ENCODE measurements at places on chromosomes 3 and 15. TPM values are rescaled to one million over a fixed set of nuclear protein-coding genes. Genes with fewer than 3 reads are reported as not detected.

GRCh38 chr15:81330366-81331090, 6.6 kb upstream of the STARD5 start:
- DNase-seq = peak; percentile 20

DNA sequence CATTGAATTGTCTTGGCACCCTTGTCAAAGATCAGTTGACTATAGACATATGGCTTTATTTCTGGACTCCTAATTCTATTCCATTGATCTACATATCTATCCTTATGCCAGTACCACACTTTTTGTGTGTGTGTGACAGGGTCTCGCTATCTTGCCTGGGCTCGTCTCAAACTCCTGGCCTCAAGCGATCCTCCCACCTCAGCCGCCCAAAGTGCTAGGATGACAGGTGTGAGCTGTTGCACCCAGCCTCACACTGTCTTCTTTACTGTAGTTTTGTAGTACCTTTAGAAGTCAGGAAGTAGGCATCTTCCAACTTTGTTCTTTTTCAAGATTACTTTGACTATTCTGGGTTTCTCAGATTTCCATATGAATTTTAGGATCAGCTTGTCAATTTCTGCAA, 24.3 kb downstream of the CDAN1 start:
- no peak for DNase-seq

GRCh38 chr3:66144568-66145407, 76.0 kb upstream of the SLC25A26 start:
- DNase-seq = peak; percentile 69

DNA sequence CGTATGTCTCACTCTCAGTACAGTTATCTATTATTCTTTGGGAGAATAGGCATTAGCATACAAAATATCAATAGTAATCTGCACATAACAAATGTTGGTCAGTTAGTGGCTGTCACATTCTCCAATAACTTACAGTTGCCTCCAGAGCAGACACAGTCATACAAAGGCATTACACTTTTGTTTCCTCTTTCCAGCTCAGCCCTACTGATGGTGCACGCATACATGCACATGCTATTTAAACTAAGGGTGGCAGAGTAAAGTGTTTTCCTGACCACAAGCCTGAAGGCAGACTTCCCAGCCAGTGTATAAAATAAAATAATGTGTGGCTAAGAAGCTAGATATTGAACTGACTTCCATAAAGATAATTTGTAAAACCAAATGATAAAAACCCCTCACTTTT, 47.6 kb downstream of the PHLDB2 start:
- DNase-seq = peak; percentile 83

GRCh38 chr3:60202052-60202726, 1049.1 kb downstream of the FHIT start:
- DNase-seq = no peak

DNA sequence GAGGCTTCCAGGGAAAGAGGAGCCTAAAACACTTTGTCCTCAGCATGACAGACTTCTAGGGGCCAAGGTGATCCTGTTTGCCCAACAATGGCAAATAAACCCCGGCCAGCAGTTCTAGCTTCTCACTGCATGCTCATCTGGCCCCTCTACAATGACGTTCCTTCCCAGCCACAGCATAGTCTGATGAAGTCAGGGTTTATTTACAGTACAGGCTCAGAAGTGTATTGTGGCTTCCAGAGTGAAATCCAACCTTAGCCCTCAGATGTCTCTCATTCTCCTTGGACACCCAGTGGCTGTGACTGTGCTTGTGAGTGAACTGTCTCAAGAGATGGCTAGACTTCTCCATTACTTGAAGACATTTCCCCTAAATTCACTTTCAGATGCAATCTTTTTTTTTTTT, 40.8 kb downstream of the BFSP2 start:
- no peak for DNase-seq

GRCh38 chr3:36714343-36715086, 49.8 kb downstream of the DCLK3 start:
- no peak for DNase-seq

CIB2 gene
- 3.1 TPM for total RNA-seq

CASR gene
- not detected for total RNA-seq

SMAD6 gene
- total RNA-seq = 8.9 TPM

TRIM42 gene
- not detected for total RNA-seq

FBXO40 gene
- not detected for total RNA-seq

ANKRD34C gene
- not detected for total RNA-seq

DNA sequence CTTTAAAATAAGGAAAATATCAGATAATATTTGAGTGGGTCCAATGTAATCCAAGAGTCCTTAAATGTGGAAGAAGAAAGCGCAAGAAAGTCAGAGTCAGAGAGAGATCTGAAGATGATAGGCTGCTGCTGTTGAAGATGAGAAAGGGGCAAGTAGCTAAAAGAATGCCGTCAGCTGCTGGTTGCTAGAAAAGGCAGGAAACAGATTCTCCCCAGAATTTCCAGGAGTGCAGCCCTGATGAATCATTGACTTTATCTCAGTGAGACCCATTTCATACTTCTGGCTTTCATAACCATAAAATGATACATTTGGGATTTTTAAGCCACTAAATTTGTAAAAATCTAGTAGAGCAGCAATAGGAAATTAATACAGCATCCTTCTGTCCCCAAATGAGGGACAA, 7.5 kb upstream of the CHMP2B start:
- no peak for DNase-seq

DNA sequence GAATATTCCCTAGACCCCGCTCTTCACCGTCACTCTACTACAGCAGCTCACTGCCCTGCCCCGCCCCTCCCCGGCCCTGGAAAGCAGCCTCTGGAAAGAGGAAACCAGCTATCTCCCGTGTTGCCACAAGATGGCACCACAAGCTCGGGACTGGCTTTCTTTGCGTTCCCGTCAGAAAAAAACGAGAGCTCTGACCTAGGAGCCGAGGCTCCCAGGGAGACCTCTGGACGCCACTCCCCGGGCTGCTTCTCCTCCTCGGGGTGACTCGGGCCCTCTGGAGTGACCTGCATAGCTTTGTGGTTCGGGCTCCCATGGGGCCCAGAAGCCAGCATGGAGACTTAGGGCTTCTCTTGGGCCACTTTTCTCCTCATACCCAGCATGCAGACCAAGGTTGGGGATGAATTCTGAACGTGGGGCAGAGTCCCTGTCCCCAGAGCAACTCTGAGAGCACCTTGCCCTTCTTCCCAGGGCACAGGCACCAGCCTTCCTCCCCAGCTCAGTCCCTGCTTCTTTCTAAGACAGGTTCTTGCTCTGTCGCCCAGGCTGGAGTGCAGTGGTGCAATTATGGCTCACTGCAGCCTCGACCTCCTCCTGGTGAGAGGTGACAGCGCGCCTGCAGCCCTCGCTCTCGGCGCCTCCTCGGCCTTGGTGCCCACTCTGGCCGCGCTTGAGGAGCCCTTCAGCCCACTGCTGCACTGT, 19.0 kb downstream of the STOML1 start:
- peak; percentile 59 for DNase-seq

DNA sequence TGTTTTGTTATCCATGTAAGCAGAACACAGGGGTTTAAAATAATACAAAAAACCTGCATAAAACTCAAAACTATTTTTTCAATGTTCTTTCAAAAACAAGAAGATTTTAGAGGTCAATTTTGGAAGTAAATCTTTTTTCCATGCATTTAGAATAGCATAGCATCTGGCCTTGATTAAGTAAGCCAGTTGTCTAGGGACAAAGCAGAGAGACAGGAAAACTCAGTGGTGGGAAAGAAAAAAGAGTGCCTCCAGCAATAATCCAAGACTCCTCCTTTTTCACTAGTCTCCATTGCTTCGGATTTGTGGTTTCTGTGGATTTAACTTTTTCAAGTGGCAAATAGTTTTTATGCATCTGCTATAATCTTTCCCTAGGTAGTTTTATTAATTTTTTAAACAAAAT, 88.9 kb downstream of the SUCNR1 start:
- DNase-seq = no peak

DNA sequence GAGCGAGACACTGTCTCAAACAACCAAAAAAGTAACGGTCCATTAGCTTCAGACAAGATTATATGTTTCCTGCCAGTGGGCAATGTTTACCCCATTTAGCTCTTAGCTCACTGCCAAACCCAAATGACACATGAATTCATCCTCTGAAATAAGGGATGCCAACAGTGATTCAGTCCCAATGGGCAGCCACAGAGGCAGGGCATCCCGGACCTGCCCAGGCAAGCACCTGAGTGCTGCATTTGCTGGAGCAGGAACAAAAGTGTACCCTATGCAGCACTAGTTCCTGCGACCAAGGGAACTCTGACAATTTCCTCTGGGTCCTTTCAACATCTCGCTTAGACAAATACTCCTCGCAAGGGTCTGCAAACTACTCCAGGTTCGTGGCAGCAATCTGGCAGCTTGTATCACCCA, 8.0 kb downstream of the IP6K2 start:
- DNase-seq = peak; percentile 48

GRCh38 chr15:79743032-79743431, 153.8 kb downstream of the MTHFS start:
- no peak for DNase-seq

OR5H14 gene
- not detected for total RNA-seq

GRCh38 chr15:36313736-36314280, 265.6 kb upstream of the CDIN1 start:
- no peak for DNase-seq

PLA2G4E gene
- total RNA-seq = not detected

GRCh38 chr15:41795996-41796856, 21.9 kb downstream of the MAPKBP1 start:
- peak; percentile 52 for DNase-seq

EIF3J gene
- total RNA-seq = 34.8 TPM

CFAP100 gene
- total RNA-seq = not detected

DNA sequence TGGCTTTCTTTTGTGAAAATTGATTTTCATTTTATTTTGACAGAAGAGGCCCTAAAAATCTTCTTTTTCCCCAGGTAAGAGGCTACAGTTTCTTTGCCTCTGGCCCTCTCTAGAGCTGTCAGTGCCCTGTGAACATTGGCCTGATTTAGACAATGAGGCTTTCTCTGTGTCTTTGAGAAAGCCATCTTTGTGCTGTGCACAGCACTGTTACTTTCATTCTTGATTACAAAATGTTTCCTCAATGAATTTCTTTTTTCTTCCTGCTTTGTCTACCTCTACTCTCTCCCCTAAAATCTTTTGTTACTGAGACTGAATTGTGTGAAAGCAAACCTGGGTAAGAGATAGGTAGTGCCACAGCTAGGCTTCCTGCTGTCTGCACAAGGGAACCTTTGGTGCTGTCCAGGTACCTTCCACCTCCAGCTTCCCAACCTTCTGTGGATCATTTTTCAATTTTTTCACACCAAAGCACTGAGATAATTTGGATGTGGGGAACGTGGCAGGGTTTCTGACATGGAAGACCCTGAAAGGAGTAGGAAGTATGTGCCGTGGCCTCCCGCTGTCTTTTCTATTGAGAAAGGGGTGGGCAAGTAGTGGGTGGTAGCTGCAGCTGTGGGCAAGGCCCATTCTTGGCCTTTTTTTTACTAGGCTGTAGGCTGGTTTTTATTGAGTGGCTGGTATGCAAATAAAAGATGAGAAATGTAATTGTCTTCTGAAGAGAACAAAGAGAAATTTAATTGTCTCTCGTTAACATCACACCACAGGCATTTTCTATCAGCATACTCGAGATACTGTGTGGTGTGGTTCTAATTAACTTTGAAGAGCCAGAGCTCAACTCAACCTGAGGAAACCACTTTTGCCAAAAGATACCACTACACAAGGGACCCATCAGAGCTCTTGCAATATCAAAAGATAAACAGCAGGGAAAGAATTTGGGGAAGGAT, 21.0 kb downstream of the RAB8B start:
- no peak for DNase-seq

DNA sequence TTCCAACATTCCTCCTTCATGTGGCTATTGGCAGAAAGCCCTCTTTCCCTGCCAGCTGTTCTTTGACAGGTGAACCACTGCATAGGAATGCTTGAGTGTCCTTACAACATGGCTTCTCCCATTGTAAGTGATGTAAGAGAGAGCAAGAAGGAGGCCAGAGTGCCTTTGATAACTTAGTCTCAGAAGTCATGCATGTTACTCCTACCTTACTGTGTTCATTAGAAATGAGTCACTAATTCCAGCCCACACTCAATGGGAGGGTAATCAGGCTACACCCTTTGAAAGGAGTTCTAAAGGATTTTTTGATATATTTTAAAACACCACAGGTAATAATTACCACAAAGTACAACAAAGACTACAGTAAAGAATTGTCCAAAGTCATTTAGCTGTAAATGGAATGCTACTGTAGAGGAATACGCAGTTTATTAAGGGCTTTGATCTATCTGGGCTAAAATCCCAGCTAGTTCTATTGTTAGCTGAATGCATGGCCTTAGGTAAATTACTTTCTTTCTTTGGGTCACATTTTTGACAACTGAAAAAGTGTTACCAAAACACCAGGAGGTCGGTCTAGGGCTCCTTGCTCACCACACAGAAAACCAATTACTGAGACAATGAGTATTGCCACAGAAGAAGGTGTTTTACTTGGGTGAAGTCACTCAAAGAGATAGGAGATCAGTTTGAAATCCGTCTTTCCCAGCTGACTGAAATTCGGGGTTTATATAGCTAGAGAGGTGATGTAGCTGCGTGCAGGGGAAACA, 154.9 kb downstream of the GRM7 start:
- DNase-seq = peak; percentile 78

DNA sequence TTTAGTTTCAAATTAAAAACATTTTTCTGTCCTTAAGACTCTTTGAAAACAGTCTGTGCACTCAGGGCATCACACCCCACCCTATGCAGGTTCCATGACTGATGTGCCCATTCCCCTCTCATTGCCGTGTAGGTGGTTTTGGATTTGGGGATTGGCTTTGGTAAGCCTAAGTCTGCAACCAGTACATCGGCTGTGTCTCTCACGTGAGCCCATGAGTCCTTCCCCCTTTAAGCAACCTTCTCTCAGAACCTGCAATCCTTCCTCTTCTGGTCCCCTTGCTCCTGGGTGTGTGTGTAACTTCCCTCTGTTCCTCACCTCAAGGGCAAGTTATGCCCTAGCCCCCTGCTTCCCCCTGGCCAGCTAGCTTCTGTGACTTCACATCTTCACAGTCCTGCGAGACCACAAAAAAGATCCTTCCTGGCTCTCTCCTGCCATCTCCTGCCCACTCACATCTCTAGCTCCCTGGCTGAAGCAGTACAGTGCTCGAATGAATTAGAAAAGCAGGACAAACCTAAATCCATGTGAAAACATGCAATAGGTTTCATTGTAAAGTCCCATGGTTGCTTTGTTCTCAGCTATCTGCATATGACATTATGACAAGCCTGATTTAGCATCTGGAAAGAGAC, 126.7 kb downstream of the UACA start:
- DNase-seq = peak; percentile 30

DNA sequence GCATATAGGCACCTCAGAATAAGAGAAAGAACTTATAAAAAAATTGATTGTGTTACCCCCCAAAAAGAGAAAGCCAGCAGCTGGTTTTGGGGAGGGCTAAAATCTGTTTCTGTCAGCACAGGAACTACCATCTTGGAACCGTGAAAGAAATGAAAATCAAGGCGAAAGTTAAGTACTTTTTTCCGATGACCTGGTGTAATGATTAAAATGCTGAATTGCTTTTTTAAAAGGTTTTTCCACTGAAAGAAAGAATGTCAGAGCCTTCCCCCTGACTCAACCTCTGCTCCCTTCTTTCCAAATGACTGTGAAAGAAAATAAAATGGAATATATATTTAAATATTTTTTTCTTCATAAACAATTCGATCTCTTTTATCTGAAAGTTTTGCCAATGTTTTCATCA, 570.5 kb upstream of the CFAP20DC start:
- no peak for DNase-seq

ALDH1L1 gene
- total RNA-seq = not detected

IQCH gene
- 5.0 TPM for total RNA-seq

RNU5B-1 gene
- not detected for total RNA-seq
